ENCODE measurements at places on chromosomes 5 and 9.
A peak's percentile ranks its signal among the peaks of the same experiment; 100 is the strongest.

- no peak for DNase-seq
These were observed 18.4 kb downstream of the MSANTD3 start for GRCh38 chr9:100445161-100445902.

DNA sequence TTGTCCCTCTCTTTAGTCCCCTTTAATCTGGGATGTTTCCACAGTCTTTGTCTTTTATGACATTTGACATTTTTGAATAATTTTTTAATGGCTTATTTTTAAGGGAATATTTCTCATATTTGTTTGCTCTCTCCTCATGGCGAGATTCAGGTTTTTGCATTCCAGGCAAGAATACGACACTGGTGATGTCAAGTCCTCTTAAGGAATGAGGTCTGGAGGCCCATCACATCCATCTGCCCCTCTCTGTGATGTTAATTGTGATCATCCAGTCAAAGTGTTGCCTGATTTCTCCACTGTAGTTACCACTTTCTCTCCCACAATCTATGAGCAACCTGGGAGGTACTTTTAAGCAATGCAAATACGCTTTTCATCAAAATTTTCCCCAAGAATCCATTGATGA is 193.2 kb downstream of the MAST4 start:
- no peak for DNase-seq

DNA sequence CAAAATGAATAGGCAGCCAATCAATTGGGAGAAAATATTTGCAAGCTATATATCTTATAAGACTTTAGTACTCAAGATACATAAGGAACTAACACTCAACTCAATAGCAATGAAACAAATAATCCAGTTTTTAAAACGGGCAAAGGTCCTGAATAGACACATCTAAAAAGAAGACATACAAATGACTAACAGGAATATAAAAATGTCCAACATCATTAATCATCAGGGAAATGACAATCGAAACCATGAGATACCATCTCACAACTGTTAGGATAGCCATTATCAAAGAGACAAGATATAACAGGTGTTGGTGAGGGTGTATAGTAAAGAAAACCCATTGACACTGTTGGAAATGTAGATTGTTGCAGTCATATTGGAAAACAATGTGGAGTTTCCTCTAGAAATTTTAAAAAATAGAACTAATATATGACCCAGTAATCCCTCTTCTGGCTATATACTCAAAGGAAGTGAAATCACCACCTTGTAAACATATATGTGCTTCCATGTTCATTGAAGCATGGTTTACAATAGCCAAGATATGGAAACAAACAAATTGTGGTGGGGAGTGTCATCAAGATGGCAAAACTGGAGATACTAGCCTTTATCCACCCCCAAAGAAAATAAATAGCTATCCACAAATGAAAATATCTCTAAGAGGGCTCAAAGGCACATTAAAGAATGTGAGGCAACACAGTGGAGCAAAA is 13.9 kb upstream of the BTNL3 start:
- no peak for DNase-seq

- DNase-seq, result peak; percentile 39
These were observed 138.4 kb downstream of the MAPKAP1 start for GRCh38 chr9:125568621-125569020.

DNA sequence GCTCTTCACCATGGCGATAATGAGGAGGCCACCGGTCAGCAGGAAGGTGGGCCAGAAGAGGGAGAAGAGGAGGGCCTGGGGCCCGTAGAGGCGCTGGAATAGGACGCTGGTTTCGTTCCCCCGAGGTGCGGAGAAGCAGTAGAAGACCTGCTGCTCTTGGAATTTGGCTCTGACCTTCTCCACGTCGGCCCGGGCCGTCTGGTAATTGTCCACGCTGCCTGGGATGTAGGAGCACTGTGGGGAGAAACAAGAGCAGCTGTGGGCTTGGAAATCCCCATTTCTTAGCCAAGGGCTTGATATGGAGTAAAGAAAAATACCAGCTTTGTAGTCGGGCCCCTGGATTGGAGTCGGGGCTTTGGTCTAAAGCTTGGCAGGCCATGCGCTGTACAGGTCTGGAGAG is 10.4 kb downstream of the KCNMB1 start:
- no peak for DNase-seq

- DNase-seq, result no peak
These were observed 305.2 kb downstream of the EFNA5 start for GRCh38 chr5:107365320-107366109.

- DNase-seq, result no peak
These were observed 220.0 kb downstream of the ADAMTS12 start for GRCh38 chr5:33671700-33672291.

GRCh38 chr9:84371737-84372136 is 31.2 kb upstream of the SLC28A3 start:
- DNase-seq, result peak; percentile 21

Data from right cardiac atrium (tissue), 5 donors.